SHP77 treated with DMSO at 0.1 percent for 48 hours (cell line): ENCODE measurements at places on chromosomes 6 and 20.

DNA sequence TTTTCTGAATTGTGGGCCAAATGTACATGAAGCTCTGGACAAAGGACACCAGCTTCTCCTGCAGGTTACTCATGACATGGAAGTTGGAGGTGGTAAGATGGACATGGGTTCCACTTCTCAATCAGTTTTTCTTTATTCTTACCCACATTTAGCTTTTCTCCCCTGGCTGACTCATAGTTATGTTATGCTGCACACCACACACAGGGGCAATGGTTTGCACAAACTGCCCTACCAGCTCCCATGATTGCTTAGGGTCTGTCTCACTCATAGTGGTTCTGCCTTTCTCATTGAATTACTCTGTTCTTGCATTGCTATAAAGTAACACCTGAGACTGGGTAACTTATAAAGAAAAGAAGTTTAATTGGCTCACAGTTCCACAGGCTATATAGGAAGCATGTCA is 4.5 kb upstream of the CD109 start:
- no peak for DNase-seq

DNA sequence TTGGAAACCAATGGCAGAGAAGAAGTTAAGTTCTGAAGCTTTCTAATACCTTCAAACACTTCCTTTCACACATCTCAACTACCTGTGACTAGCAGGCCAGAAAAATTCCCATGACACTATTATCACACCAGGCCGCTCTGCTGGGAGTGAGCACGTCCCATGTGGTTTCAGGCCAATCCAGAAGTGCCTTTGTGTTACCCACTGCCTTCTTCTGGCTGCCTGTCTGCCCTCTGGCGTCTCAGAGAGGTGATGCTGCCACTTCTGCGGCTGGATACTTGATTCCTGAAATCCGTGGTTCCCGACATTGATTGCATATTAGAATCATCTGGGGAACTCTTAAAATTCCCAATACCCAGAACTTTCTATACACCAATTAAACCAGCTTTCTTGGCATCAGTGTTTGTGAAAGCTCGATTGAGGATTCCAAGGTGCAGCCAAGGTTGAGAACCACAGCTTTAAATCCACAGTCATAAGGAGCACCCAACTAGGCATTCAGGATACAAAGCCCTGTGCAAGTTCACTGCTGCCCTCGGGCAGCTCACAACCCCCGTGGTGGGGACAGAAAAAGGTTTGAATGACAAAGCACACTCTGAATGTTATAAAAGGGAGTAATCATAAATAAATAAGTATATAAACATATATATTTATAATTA is 65.6 kb downstream of the STMND1 start:
- peak; percentile 5 for DNase-seq

DNA sequence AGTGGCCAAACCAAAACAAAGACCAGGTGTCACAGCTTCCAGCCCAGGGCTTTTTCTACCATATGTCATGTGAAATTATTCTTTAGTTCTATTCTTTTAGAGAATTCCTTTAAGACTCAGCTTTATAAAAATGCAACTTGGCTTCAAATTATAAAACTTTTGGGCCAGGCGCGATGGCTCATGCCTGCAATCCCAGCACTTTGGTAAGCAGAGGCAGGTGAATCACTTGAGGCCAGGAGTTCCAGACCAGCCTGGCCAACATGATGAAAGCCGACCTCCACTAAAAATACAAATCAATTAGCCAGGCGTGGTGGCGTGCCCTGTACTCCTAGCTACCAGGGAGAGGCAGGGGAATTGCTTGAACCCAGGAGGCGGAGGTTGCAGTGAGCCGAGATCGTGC is 210.3 kb upstream of the ARG1 start:
- no peak for DNase-seq

GRCh38 chr6:107066697-107067659 is 39.0 kb downstream of the MTRES1 start:
- DNase-seq, result no peak

GRCh38 chr6:1609648-1610496 is at the start of gene FOXC1:
Gene FOXC1 (plus strand): TSS chr6:1609915. CDS start chr6:1610446, 531 bp downstream.
- peak; percentile 39 for DNase-seq

GRCh38 chr6:3848925-3849605 is at the start of gene FAM50B:
Gene FAM50B (plus strand): TSS chr6:3849373. CDS start chr6:3849812, 439 bp downstream.
- peak; percentile 65 for DNase-seq

- DNase-seq, result no peak
These were observed 46.0 kb downstream of the KIAA1755 start for GRCh38 chr20:38214256-38215193.

DNA sequence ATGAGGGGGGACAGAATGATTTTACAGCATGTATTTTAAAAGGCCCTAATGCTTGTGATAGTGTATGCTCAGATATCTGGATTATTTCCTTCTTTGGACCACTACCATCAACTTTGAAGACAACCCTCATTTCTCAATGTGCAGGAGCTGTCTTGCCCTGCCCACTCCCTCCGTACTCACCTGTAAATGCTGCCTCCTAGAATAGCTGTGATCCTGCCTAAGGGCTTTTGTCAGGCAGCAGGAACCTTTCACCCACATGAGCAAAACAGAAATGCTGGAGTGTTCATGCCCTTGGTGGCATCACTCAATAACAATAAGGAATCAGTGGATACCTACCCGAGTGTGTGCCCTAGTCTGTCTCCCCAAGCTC is 723.6 kb upstream of the FLRT3 start:
- no peak for DNase-seq

DNA sequence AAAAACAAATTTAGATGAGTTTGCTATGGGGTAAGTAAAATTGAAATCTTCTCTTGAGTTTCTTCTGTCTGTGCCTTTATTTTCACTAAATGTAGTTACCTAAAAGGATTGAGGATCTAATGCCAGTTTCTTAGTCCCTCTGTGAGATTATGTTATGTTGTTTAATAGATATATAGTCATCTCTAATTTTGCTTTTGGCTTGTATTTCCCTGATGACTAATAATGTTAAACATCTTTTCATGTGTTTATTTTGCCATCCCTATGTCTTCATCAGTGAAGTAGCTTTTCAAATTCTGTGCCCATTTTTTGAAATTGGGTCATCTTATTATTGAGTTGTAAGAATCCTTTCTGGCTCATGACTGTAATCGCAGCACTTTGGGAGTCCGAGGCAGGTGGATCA is 13.7 kb downstream of the QRSL1 start:
- no peak for DNase-seq

DNA sequence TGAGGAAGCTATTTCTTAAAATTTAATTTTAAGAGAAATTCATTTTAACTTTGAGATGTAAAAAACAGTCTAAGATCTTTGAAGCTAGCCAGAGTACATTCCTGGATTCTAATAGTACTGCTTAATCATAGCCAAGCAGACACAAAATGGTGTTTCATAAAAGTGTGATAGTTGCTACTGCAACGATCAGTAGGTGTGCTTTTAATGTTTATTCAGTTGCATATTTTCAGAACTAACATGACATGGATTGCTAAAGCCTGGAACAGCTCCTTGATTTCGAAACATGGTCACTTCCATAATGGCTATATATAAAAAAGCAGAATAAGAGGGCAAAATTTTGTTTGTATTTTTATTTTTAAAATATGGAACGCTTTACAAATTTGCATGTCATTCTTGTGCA is 35.5 kb downstream of the SESN1 start:
- no peak for DNase-seq

DNA sequence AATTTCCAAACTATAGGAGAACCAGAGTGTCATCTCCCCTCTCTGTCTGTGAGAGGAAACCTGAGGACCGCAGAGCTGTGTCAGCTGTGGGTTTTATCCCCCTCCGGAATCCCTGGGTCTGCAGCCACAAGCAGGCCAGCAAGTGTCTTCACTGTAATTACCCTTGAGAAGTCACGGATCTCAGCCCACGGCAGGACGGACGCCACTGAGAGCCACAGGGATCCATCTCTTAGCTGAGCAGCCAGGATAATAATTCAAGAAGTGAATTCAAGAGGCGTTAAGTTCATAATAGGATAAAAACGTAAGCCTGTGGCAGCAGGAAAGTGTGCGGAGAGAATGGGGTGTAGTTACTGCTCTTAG is 37.0 kb downstream of the DLL1 start:
- DNase-seq, result no peak

- no peak for DNase-seq
These were observed 7.8 kb downstream of the QRSL1 start for GRCh38 chr6:106637051-106637716.

GRCh38 chr6:165913676-165914570 is 250.9 kb upstream of the PDE10A start:
- no peak for DNase-seq

DNA sequence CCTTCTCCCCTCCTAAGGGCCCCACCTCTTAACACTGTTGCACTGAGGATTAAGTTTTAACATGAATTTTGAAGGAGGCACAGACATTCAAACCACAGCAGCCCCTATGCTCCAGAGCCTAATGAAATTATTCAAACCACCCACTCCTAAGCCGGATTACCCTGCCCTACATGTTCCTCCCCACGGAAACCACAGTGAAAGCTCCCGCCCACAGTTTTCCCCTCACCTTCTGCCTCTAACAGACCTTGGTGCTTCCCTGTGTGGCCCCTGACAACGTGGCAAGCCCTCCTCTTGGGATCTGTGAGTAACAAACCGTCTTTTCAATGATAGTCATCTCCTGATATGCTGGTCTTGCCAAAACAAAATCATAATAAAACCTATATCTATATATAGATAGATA is 74.8 kb downstream of the RIN2 start:
- no peak for DNase-seq

GRCh38 chr6:39760226-39760952 is 31.8 kb upstream of the DAAM2 start:
- DNase-seq, result no peak

GRCh38 chr6:81130969-81131368 is 621.5 kb downstream of the TENT5A start:
- DNase-seq, result no peak

GRCh38 chr20:53750827-53751619 is 157.4 kb upstream of the ZNF217 start:
- DNase-seq, result no peak

GRCh38 chr6:126300735-126301134 is 39.2 kb upstream of the CENPW start:
- no peak for DNase-seq

DNA sequence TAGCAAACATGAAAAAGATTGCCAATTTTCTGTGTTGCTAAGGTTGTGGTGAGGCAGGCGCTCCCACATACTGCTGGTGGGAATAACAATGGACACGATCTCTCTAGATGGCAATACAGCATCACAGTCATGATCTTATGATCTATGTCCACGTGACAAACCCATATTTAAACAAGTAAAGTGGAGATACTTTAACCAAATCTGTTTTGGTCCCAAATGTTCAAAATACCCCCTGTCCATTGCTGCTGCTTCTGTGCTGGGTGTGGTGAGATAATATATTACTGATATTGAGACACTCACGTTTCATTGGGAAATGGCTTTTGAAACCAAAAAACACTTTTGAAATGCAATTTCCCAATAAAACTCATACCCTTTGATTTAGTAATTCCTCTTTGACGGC is 23.0 kb downstream of the SIRPD start:
- no peak for DNase-seq

GRCh38 chr6:135212020-135212806 is 31.1 kb downstream of the MYB start:
- no peak for DNase-seq

DNA sequence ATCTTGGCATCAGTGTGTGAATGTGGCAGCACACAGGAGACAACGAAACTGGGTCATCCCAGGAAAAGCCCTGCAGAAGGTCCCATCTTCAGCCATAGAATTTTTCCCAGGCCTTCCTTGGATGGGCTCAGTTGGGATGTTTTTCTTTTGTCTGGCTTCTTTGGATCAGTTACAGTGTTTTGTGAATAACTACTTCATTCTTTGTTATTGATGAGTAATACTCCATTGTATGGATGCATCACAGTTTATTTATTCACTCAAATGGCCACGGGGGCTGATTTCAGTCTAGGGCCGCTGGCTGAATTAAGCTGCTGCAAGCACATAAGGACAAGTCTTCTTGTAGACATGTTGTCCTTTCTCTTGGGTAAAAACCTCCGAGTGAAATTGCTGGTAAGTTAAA is 81.3 kb upstream of the CD93 start:
- DNase-seq, result no peak

- DNase-seq, result no peak
These were observed 75.0 kb downstream of the MBOAT1 start for GRCh38 chr6:20137240-20137639.

DNA sequence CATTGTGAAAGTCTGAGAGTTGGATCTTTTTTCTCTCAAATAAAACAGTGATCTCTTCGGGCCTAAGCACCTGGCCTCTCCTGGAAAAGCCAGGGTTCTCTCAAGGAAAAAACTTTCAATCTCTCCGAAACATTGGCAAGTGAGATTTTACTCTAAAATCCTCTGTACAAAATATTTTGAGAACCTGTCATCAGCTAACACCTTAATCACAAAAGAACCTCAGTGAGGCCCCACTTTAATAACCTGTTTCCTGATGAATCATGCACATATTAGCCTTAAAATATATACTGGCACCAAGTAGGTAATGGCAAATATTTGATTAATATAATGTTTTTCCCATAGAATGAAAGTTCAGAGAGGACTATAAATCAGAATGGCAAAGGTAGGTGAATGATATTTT is 177.9 kb downstream of the FRK start:
- DNase-seq, result no peak

- DNase-seq, result no peak
These were observed 951.1 kb upstream of the ADGRB3 start for GRCh38 chr6:67683960-67684359.

DNA sequence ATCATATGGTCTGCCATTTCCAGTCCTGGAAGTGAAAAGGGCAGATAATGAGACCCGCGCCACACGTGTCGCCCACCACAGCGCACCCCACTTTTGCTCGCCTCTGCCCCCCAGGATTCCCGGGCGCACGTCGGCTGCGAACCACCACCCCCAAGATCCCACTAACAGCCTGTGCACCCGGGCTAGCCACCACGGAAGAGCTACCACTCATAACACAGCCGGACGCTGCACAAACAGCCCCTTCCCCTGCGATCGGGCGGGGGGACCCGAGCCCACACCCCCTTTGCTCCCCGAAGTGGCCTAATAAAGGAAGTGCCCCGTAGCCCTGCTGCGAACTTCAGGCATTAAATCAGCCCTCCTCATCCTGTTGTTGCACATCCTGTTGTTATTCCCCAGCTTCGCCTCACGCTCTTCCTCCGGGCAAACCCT is 506 bp downstream of the CITED2 start:
- DNase-seq, result no peak

DNA sequence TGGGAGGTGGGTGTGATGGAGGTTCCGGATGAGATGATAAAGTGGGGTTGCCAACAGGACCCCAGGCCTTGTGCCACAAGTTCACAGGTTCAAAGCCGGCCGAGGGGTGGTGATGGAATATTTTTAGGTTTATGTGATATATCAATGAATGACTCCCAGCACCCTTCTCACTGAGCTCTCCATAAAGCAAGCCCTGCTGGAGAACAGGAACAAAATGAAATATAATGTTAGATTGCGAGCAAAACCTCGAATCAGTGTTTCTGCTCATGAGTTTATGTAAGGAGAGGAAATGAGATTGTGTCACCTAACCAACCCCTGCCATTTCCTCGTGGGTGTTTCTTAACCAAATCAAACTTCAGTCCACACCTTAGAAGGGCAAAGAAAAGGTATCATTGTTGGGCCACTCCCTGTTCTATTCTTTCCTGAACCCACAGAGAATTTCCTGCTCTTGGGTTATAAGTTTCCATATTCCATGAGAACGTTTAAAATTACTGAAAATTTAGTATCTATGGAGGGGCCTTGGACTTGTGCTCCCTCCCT is 192.2 kb upstream of the EXOC2 start:
- DNase-seq, result no peak
